ENCODE measurements at places on chromosomes 12 and 14. TPM values are rescaled to one million over a fixed set of nuclear protein-coding genes. Genes with fewer than 3 reads are reported as not detected.

The PFDN5 gene
- 283 TPM for total RNA-seq

GRCh38 chr12:79482323-79482722, 208.4 kb downstream of the PAWR start:
- no peak for DNase-seq

- peak; percentile 35 for DNase-seq
Measured at GRCh38 chr14:22052795-22053194, 379.2 kb upstream of the OR4E1 start.

GRCh38 chr12:80713419-80713818, 3.3 kb upstream of the MYF5 start:
- no peak for DNase-seq

DNA sequence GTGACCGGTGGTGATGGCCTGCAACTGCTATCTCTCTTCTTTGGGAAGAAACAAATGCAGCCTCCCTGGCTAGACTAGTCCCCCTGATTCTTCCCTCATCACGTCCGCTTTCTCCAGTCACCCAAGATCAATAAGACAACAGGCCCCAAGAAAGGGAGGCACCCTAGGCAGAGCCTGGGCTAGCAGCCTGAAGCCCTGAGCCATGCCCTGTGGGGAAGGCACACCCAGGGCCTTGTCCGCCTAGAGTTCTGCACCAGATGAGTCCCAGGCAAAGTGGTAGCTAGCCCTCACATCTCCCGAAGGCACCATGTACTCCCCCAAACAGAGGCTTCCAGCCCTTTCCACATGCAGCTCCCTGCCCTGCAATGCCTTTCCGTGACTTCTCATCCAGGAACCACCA, 35.1 kb downstream of the CAMKK2 start:
- DNase-seq: no peak

The ZNF839 gene
- 11.9 TPM for total RNA-seq

DNA sequence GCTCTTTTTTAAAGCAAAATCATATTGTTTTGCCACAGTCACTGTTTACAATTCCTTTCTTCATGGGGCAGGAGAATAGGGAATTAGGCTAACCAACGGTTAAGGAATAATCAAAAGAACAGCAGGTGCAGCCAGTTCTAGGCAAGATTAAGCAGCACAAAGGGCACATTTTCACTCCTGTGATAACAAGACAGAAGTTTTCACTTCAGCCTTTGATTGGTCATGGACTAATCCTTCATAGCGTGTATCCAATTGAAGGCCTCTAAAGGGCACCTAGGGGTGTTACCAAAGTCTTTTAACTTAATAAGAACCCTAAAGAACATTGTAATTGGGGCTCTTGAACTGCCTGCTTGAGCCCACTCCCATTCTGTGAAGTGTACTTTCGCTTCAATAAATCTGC, 206.9 kb upstream of the AMIGO2 start:
- no peak for DNase-seq

The HOXC12 gene
- total RNA-seq: not detected

- no peak for DNase-seq
Measured at GRCh38 chr14:21233457-21234076, 35.7 kb downstream of the HNRNPC start.

DNA sequence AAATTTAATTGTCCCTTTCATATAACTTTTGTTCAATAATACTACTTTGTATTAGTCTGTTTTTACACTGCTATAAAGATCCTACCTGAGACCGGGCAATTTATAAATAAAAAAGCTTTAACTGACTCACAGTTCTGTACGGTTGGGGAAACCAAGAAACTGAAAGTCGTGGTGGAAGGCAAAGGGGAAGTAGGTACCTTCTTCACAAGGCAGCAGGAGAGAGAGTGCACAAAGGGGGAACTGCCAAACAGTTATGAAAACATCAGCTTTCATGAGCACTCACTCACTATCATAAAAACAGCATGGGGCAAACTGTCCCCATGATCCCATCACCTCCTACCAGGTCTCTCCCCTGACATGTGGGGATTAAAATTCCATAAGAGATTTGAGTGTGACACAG, 1069.0 kb downstream of the FSCB start:
- DNase-seq: no peak

DNA sequence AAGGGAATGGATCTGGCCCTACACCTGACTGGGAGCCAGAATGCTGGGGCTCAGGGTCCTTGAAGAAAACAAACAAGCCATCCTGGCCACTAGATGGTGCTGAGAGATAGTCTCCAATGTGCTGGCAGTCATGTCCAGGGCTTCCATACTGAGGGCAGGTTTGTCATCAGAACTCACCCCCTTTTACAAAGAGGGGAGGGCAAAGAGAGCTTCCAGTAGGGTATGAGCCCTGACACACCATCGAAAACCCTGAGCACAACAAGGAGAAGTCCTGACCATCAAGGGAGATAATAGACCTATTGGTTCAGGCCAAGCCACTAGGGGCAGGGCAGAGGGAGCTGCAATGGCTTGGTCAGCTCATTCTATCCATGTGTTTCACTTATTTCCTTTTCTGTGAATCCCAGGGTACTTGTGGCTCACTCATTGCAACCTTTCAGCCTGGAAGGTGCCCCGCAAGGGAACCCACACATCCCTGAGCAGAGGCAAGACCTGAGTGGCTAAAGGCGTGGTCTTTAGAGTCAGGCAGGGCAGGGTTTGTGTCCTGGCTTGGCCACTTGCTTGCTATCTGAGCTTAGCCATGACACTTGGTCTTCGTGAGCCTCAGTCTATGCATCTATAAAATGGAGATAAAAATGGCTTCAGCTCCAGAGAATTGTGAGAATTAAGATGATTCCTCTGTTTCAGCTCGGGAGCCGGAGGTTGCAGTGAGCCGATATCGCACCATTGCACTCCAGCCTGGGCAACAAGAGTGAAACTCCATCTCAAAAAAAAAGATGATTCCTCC, 6.2 kb upstream of the PLEKHH1 start:
- peak; percentile 58 for DNase-seq

GRCh38 chr12:58764100-58764953, 156.0 kb downstream of the LRIG3 start:
- no peak for DNase-seq

DNA sequence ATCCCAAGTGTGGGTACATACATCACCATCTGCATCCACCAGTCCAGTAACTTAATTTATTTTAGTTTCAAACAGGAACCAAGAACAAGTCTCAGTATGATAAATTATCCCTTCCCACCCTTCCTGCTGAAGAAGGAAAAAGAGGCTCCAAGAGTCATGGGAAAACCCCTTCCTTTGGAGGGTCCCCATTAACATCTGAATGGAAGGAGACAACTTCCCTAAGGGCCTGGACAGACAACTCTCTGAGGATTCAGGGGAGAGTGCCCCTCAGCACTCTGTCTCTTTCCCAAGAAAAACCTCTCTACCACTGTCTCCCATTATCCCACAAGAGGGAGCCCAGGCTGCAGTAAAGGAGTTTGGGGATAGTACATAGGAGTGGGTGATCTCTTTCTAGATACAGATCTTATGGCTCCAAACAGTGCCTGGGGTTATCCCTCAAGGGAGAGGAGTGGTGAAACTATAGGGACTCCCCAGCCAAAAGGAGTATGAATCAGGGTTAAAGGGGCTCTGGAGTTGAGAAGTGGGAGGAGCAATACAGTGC, 6.2 kb downstream of the WNT10B start:
- DNase-seq: no peak

- no peak for DNase-seq
Measured at GRCh38 chr12:48967991-48968390, 3.5 kb downstream of the WNT10B start.
